ENCODE measurements at places on chromosomes 16 and 17.
A peak's percentile ranks its signal among the peaks of the same experiment; 100 is the strongest.

- no peak for DNase-seq
Observed at GRCh38 chr16:57953857-57954256, 17.1 kb downstream of the CNGB1 start.

DNA sequence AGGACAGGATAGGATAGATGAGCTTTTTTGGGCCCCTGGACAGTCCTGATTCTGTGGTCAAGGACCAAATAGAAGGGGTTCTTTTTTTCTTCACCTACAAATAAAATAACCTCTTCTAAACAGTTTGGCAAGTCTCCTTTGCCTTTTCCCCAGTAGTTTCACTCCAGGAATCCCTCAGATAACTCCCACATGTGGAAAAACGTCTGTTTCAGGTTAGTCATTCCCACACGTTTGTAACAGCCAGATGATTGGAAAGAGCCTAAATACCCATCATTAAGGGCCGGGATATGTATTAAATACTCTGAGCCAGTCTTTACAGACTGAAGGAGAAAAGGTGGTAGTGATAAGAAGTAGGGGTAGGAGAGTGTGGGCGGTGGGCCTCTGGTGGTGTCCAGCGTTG, 58.3 kb downstream of the PLD6 start:
- DNase-seq, result no peak

- DNase-seq, result no peak
Observed at GRCh38 chr16:56350491-56351405, 74.6 kb downstream of the AMFR start.

DNA sequence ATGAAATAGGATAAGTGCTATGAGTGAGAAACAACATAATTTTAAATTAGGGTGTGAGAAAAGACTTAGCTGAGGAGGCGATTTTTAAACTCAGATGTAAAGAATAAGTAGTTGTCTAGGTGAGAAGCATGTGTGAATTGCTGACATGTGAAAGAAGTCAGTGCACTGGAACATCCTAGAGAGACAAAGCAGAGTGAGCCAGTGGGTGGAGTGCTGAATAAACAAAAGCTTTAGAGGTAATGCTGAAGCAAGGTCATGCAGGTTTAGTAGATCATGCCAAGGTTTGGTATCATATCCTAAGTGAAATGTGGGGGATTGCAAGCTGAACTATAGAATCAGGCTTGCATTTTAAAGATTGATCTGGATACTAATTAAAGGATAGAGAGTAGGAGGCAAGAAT, 89.4 kb downstream of the KIF2B start:
- DNase-seq, result no peak

- DNase-seq, result peak; percentile 88
Observed at GRCh38 chr17:32520104-32520701, 33.4 kb downstream of the CDK5R1 start.

DNA sequence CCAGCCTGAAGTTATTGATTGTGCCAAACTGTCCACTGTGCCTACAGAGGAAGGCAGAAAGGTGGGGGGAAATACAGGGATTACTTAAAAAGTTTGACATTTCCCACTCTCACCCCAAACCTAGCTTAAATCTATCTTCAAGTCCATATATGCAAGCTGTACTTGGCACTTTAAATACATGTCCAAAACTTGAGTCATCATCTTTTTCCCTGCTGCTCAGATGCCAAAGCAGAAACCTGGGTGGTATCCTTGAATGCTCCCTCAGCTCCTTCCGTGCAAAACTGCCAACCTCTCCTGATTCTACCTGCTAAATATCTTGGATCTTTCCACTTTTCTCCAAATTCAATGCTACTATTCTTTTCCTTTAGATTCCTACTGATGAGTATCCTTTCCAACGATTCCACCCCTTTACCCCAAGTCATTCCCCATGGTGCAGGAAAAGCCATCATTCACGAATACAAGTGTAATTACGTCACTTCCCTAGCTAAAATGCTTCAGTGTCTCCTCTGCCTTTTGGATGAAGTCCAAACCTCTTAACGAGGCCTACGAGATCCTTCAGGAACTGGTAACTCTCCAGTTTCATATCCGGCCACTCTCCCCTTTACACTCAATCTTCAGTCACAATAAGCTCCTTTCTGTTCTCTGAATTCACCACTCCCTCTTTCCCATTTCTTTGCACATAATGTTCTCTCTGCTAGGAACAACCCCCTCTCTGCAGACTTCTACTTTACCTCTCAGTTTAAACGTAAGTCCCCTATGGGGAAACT, 9.3 kb downstream of the BECN1 start:
- DNase-seq, result no peak

DNA sequence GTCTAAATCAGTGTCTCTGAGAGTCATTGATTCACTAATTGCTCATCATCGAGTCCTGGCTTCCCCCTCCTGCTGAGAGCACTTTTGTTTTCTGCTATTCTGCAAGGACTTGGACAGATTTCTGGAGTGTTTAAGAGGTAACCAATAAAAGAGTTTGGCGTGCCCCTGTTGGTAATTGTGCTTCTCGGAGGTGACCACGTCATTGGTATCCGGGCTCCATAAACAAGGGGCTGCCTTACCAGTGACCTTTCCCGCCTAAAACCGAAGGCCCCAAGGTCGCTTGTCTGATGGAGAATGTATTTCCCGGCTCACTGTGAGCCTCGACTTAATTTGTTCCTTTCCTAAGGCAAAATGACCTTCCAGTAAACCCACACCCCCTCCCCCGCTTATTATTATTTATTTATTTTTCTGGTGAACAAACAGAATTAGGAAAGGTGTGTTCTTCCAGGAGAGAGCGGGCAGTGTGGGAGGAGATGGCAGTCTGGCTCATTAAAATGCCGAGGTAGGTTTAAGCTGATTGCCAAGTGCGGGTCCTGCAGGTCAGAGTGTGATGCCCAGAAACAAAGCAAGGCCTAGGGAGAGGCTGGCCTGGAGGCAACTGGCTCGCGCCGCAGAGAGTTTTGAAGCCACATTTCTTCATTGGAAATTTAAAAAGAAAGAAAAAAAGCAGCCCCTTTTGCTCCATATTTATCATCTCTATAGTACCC, 30.2 kb downstream of the MSI2 start:
- no peak for DNase-seq

- no peak for DNase-seq
Observed at GRCh38 chr16:2967211-2967631, 1.9 kb upstream of the PAQR4 start.

- no peak for DNase-seq
Observed at GRCh38 chr17:44916781-44917241, 1.5 kb upstream of the GFAP start.

DNA sequence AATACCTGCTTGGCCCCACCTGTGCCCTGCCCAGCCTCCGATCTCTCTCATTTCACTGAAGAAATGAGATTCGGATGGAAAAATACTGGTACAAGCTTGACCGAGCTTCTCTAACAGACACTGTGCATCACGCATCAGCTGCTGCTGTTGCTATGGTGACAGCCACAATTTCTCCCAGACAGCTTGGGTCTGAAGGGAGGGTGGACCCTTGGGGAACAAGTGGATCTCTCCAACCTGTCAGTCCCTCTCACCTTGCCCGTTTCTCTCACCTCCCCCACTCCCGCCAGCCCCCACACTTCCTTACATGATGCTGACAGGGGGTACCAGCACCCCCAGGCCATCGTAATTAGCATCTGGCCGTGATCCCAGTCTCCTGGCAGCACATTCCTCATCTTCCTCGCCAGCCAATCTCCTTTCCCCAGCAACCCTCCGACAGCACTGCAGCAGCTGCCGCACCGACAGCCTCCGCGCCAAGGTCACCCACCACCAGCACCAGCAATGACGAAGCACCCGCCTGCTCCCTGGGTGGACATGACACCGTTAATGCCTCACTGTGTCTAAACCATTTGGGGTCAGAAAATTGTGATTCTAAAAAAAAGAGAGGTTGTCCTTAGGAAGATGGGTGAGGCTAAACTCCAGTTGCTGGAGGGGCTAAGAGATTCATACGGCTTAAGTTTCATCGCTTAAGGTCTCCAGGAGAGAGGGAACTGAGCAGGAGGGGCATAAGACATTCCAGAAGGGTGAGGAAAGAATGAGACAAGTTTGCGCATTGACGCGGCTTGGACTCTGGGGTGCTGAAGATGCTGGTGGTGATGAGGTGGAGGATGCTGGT, 58.6 kb upstream of the TNRC6A start:
- peak; percentile 62 for DNase-seq

DNA sequence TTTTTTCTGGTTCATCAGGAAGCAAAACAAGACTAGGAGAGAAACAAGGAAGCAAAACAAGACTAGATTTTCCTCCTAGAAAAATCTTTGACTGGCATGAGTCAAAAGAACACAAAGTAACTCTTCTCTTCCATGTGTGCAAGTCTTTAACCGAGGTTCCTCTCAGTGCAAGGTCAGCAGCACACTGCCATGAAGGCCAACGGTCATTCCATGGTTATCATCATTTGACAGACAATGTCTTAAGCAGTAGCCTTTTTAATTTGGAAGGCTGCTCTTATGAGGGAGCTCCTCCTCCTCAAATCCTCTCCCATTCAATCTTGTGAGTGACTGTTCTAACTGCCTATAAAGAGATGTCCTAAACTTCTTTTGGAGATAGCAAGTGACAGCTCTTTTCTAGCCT, 15.4 kb upstream of the DHRS13 start:
- DNase-seq, result no peak
